ENCODE measurements at places on chromosomes 11 and 22.
A peak's percentile ranks its signal among the peaks of the same experiment; 100 is the strongest.

DNA sequence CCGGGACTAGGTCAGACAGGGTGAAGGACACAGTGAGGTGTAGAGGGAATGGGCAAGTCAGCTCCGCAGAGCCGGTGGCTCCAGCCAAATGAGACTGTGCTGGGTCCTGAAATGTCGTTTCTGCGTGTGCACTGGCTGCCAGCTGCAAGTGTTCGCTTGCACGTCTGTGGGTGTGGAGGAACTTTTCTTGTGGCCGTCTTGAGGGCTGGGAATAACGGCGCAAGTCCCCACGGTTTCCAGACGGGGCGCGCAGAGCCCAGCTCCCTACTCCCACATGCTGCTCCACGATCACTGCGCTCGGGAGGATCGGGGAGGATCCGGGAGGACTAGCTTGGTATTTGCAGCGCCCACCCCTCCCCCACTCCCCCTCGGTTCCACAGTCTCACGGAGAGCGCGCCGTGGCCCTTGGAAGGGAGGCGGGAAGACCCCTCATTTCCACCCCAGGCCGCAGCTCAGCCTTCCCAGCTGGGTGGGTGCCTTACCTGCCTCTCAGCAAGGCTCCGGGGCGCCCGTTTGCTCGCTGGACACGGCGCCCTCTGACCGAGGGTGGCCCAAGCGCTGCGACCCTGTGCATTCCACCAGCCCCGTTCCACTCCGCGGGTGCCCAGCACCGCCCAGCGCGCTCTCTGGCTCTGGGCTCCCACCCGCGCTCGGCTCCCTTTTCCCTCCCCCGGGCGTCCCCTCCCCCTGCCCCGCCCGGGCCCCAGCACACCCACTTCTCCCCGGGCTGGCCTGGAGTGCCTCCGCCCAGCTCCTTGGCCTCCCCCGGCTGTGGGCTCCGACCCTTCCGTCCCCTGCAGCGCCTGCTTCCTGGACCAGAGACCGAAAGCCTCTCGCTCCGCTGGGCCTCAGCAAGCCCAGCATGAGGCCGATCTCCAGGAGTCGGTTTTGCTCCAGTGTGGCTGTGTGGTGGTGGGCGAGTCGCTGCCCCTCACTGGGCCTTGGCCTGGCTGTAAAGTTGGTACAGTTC lies at the start of gene KCNE3:
KCNE3 (minus strand) TSS at position 634 of the 970 bp plus-strand sequence. CDS start 9,986 bp downstream, outside the sequence.
- no peak for DNase-seq

GRCh38 chr22:25970999-25971811 lies 198.1 kb upstream of the SEZ6L start:
- no peak for DNase-seq

GRCh38 chr11:28209906-28210305 lies 101.7 kb downstream of the METTL15 start:
- no peak for DNase-seq

DNA sequence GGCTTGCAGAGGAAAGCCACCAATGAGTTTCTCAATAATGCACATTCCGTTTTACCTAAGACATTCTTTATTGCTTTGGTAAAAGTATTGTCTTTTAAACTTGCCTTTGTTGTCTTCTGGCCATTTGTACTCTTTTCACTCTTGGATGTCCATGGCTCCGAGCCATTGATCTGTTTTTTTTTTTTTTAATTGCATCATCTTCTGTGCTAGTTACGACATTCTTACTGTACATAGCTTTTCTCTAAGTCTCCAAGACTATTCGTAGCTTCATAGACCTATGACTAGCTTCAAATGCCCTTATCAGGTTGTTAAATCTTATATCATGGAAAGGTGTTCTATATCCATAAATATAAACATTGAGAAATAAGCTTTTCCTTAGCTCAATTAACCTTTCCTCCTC lies 1522.6 kb downstream of the FAM181B start:
- DNase-seq, result no peak

DNA sequence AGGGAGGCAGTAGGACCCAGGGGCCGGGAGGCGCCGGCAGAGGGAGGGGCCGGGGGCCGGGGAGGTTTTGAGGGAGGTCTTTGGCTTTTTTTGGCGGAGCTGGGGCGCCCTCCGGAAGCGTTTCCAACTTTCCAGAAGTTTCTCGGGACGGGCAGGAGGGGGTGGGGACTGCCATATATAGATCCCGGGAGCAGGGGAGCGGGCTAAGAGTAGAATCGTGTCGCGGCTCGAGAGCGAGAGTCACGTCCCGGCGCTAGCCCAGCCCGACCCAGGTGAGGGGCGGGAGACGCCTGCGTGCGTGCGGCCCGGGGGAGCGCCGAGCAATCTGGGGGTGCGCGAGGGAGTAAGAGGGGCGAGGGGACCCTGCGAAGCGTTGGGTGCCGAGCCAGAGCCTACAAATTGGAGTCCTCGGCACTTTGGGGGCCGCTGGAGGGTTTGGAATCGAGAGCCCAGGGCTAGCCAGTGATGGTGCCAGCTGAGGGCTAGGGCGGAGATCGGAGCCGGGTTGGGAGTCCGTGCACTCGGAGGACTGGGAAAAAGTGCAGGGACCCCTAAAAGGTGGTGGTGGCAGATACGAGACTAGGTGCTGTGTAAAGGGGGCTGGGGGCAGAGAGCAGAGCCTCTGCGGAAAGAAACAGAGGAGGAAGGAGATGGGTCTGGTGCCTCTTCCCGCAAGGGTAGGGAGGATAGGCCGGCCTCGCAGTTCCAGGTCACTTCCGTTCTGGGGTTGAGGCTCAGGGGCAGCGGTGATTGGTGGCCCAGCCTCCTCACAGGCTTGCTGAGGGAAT lies at the start of gene SERPINH1:
SERPINH1 (plus strand) TSS at position 206 of the 788 bp plus-strand sequence. CDS start 4,097 bp downstream, outside the sequence.
- peak; percentile 60 for DNase-seq

- DNase-seq, result no peak
Measured at GRCh38 chr11:57156928-57157327, 24.8 kb upstream of the LRRC55 start.

DNA sequence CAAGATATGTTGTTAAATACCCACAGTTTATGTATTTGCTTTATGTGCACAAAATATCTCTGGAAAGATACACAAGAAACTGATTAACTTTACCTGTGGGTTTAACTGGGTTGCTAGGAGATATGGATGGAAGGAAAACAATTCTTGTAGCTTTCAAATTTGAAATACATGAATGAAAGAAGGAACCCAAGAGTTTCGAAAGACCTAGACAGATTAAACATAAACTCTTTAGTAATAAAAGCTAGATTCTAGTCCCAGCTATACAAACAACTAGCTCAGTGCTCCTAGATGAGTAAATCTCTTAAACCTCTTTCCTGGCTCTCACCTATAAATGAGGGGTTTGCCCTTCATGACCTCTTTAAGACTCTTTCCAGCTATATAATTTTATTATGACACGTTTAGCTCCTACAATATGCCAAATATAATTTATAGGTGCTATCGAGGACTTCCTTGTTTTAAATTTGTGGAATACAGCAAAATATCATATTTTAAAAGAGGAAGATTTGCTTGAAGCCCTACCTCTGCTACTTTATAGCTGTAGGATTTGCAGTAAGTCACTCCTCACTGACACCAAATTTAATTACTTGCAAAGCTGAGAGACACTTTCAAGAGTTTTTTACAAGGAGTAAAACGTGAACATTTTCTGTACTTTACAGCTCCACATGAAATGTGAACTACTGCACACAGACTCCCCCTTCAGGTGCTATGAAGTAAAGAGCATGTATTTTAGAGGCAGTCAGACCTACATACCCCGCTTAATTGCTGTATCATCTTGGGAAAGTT lies 50.7 kb downstream of the RRAS2 start:
- DNase-seq, result no peak

DNA sequence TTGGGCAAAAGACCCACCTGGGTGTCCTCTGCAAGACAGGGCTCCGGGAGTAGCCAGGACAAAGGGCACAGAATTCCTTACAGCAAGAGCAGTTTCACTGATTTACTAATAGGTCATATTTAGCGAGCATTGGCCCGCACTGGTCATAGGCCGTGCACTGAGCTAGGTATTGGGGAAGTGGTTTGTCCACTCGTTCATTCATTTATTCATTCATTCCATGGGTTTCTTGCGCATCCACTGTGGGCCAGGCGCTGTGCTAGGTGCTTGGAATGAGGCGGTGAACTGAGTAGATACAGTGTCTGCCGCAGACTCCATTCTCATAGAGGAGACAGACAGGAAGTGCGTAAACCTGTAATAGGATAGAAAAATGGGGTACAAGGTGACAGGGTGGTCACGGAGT lies 13.2 kb upstream of the LINC01488 start:
- no peak for DNase-seq

DNA sequence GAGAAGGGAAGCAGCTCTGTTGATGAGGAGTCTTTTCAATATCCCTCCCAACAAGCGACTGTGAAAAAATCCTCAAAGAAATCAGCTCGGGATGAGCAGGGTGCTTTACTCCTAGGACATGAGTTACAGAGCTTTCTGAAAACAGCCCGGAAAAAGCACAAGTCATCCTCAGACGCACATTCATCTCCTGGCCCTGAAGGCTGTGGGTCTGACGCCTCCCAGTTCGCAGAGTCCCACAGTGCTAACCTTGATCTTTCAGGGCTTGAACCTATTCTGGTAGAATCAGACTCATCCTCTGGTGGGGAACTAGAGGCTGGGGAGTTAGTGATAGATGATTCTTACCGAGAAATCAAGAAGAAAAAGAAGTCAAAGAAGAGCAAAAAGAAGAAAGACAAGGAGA lies 7.7 kb downstream of the HMGXB4 start:
- DNase-seq, result no peak

DNA sequence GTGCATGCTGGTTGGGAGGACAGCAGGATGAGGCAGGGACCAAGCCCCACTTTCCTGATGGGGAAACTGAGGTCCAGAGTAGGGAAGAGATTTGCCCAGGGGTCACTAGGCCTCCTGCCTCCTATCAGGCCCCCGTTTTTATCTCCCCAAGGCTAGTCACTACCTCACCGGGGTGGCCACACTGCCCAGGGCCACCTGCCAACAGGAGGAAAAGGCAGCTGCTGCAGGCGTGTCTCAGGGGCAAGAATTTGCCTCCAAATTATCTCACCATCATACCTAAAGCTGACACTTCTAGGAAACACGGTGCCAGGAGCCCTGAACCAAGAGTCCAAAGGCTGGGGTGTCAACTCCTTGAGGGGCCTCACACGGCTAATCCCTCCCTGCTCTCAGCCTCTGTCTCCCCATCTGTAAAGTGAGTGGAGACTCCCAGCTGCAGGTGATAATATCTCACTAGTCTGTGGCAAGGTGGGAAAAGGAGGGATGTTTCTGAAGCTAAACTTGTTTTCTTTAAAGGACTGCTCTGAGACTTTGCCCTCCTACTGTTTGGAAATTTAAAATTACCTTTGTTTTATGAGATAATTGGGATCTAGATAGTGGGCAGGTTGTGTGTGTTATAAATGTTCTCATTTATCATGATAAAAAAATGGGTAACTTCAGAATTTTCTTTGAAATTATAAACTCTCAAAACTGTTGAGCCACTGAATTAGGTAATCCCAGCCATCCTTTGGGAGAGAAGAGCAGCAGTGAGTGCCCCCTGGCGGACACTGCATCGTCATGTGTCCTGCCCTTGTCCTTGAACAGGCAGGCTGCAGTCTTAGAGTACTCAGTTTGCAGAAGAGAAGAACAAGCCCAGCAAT lies 60.0 kb downstream of the MYO7A start:
- DNase-seq, result peak; percentile 51

GRCh38 chr11:72971192-72971967 lies 157.2 kb downstream of the ATG16L2 start:
- no peak for DNase-seq

DNA sequence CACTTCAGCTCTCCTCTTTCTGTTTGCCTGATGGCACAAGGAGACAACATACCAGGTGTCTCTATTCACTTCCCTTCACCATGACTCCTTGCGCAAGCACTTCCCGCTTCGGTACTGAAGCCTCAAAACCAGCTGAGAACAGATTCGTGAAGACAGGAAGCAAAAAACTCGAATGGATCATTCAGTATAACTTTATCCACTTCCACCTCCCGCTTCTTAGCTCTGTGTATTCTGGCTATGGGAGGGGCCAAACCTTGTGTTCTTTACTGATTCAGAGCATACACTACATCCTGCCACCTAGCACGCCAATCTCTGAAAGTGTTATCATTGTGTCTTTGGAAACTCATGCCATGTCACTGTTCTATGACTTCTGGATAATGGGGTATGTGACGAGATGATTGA lies 62.2 kb upstream of the ADA2 start:
- DNase-seq, result no peak

DNA sequence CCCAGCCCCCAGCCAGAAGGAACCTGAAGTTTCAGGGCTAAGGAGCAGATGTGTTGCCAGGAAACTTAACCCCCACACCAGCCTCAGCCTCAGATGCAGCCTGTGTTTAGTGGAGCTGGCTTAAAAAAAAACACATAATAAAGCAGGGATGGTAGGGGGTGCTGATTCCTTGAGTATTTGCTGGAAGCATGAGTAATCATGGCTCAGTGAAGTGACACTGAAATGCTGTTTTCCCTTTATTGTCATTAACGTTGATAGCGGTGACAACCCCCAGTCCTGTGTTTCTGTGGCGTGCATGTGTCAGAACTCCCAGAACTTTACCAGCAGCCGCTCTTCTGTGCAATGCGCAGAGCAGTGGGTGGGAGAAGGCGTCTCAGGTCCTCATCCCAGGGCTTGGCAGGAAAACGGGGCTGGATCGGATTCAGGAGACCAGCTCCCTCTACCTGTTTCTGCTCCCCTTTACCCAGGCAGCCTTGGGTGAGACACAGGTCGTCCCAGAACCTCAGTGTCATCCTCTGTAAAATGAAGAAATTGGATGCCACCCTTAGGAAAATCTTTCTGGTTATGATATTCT lies 1282.1 kb downstream of the TBC1D22A start:
- DNase-seq, result no peak

DNA sequence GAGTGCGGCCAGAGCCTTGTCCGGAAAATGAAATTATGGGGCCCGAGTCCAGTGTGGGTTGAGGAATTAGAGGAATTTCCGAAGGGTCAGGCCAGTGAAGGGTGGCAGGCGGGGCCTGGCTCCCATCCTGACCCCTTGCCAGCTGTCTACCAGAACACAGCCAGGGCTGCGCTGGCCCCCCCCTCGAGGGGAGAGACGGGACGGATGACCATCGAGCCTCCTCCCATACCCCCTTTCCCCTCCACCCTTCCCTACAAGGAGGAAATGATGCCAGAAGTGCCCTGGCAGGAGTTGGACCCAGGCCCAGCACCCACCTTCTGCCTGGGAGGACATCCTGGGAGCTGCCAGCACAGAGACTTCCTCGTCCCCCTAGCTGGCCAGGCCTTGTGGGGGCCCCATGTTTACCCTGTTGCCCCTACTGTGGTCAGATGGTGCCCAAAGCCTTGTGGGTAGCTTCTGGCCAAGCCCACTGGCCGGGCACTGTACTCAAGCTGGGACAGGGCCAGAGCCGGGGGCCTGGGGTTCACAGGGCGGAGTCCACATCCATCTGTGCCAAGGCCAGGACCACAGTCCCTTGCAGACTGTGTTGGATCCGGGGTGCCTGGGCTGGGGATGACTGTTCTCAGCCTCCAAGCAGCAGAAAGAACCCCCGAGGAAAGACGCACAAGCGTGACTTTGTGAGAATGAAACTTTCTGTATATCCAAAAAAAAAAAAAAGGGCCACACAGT lies 20.8 kb downstream of the ARVCF start:
- no peak for DNase-seq

DNA sequence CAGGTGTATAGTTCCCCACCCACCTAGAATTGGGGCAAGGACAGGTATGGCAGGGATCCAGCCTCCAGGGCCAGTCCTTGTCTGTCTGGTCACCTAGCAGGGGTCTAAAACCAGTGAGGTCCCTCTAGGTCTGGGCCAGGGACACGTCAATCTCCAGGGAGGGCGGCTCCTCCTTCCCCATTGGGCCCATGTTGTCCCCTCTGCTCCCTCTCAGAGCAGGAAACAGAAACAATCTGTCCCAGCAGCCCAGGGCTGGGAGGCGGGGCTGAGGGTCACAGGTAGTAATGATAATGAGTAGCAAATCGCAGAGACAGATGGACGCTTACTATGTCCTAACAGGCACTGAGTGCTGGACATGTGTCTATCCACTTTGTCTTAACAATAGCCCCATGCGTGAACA lies 22.8 kb upstream of the SYT7 start:
- no peak for DNase-seq

GRCh38 chr11:128568166-128568778 lies 19.1 kb downstream of the ETS1 start:
- no peak for DNase-seq

All from NCI-H2107 (cell line).